ENCODE measurements at places on chromosomes 11 and 22.

GRCh38 chr11:8794677-8795103 is 112.1 kb downstream of the RPL27A start:
- DNase-seq = no peak

- no peak for DNase-seq
Measured at GRCh38 chr11:131874070-131874469, 503.7 kb downstream of the NTM start.

DNA sequence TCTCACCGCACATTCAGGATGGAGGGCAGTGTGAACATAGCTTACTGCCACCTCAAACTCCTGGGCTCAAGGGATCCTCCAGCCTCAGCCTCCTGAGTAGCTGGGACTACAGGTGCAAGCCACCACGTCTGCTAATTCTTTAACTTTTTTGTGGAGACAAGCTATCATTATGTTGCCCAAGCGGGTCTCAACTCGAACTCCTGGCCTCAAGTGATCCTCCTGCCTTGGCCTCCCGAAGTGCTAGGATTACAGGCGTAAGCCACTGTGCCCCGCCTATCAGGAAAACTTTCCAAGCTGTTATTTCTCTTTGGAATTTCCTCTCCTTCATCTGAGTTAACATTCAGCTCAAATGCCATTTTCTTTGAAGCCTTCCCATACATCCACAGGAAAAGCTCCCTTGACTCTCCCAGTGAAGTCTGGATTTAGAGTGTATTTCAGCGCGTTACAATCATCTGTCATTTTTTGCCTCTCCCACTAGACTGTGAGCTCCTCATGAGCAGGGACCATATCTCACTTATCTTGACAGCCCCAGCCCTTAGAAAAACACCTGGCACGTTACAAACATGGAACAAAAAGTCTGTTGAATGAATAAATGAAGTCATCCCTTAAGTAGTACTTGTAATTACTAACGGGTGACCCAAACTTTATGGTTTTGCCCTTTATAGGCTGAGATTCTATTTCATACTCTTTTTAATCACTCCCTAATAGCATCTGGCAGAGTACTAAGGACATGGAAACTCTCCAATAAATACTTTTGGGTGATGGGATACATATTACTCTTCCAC is 2.2 kb downstream of the MRTFA start:
- no peak for DNase-seq

GRCh38 chr11:84906995-84907394 is 720.1 kb downstream of the DLG2 start:
- no peak for DNase-seq
